ENCODE measurements at places on chromosomes 1 and 21.

- no peak for DNase-seq
These were observed 22.7 kb downstream of the UBASH3A start for GRCh38 chr21:42426424-42426823.

GRCh38 chr21:44556879-44557278 lies 1.7 kb downstream of the KRTAP10-3 start:
- no peak for DNase-seq

GRCh38 chr1:39136638-39137037 lies 67.9 kb upstream of the MACF1 start:
- no peak for DNase-seq

GRCh38 chr1:22705586-22705985 lies 5.1 kb upstream of the EPHB2 start:
- DNase-seq: no peak

GRCh38 chr1:36134505-36135329 lies 9.7 kb upstream of the COL8A2 start:
- no peak for DNase-seq

- DNase-seq: no peak
These were observed 79.8 kb downstream of the WDR4 start for GRCh38 chr21:42799516-42799915.

- DNase-seq: no peak
These were observed 20.1 kb downstream of the NADK start for GRCh38 chr1:1758059-1758621.

DNA sequence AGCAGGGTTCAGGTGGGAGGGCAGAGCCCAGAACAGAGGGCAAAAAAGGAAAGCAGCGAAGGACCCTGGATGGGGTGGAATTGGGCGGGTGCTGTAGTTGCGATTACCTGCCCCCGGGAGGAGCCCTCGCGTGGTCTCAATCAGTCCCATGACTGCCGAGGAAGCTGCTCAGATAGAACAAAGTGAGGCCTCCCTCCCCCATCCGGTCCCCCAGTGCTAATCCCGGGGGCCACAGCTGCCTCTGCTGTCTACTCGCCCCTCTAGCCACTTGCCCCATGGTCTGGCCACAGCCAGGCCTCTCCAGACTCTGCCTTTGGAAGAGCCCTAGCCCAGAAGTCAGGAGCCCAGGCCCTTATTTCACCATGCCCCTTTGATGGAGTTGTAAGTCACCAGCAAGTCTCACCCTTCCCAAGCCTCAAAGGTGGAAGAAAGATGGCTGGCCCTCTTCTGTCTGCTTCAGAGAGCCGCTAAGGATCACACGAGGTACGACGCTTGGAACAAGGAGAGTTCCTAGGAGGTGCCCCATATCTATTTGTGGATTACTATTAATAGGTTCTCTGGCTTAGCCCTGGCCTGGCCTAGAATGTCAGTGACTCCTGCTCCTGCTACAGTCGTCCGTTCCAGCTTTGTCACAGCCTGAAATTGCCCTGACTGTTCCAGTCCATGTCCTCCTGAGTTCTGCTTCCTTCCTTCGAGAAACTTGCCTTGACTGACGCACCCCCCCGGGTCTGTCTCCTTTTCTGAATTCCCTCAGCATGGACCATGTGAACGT lies 16.4 kb downstream of the ECHDC2 start:
- no peak for DNase-seq

- DNase-seq: no peak
These were observed 1.7 kb upstream of the ELOA start for GRCh38 chr1:23741609-23742008.

- no peak for DNase-seq
These were observed 106.4 kb upstream of the MARK1 start for GRCh38 chr1:220421508-220421907.

DNA sequence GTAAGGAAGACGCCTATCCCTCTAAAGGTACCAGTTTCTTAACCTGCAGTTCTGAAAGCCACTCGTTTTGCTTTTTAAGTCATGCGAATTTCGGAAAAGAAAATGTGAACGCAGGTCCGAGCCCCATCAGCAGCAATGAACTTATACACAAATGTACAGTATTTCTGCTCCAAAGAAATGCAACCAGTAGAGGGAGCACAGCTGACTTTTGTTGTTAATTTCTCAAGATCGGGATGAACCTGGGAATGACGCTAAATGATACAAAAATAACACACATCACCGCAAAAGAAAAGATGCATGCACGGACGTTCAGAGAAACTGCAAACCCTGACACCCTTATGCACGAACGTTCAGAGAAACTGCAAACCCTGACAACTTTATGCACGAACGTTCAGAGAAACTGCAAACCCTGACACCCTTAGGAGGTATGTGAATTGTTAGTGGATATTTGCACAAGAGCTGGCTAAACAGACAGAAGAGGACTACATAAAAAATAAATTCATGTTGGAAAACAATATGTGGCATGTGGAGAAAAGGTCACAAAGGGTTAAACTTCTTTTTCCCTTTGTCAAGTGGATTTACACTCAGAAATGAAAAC lies 3.5 kb upstream of the TIAM1 start:
- no peak for DNase-seq

DNA sequence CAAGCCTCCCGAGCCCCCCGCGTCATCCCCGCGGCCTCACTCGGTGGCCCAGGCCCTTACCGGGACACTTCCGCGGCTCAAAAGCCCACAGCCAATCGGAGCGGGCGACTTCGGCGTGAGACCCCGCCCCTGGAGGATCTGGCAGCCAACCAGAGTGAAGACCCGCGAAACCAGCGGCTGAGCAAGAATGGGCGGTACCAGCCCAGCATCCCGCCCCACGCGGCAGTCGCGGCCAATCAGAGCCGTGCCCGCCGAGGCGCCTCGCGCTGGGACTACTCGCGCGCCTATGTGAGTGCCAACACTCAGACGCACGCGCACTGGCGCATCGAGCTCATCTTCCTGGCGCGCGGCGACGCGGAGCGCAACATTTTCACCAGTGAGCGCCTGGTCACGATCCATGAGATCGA lies 22.5 kb downstream of the DISP3 start:
- DNase-seq: no peak

GRCh38 chr1:176705585-176705984 lies 242.6 kb downstream of the PAPPA2 start:
- no peak for DNase-seq

DNA sequence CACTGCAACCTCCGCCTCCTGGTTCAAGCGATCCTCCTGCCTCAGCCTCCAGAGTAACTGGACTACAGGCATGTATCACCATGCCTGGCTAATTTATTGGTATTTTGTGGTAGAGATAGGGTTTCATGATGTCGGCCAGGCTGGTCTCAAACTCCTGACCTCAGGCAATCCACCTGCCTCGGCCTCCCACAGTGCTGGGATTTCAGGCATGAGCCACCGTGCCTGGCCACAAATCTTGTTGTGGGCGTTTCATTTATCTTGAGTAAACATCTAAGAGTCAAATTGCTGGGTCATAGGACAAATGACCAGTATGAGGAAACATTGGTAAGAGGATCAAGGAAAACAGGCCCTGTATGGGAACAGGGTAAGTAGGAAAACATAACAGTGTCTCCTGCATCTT lies 17.9 kb downstream of the TMEM200B start:
- no peak for DNase-seq

- no peak for DNase-seq
These were observed 423.5 kb upstream of the PROX1 start for GRCh38 chr1:213564215-213564659.

DNA sequence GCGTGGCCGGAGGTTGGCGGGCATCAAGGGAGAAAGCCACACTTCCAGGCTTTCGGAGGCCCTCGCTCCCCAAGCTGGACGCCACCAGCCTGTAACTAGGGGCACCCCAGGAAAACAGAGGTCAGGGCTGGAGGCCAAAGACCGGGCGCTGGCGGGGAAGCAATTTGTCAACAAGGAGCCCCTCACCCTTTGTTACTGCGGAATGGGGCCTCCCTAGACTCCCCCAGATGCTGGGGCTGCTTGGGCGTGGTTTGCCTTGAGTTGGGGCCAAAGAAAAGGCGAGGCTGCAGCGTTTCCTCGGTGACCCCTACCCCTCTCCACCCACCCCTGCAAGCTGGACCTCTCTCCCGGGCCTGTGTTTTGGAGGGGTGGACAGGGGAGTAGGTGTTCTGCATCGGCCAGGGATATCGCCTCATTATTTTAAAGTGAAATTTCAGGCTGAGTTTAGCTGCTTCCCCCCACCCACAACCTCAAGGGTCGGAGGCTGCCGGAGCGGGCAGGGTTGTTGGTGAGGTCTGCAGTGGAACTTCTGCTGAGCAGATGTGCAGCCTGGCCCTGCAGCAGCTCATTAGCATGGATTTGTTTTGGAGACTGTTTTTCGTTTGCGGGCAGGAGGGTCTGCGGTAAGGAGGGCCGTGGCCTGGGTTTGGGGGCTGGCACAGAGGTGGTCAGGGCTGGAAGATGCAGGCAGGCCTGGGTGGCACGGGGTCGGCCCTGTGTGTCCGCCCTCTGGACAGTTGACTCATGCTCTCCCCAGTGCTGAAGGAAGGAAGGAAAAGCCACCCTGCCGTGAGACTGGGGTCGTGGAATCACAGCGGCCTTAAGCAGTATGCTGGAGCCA lies 1.5 kb downstream of the NBL1 start:
- DNase-seq: no peak

DNA sequence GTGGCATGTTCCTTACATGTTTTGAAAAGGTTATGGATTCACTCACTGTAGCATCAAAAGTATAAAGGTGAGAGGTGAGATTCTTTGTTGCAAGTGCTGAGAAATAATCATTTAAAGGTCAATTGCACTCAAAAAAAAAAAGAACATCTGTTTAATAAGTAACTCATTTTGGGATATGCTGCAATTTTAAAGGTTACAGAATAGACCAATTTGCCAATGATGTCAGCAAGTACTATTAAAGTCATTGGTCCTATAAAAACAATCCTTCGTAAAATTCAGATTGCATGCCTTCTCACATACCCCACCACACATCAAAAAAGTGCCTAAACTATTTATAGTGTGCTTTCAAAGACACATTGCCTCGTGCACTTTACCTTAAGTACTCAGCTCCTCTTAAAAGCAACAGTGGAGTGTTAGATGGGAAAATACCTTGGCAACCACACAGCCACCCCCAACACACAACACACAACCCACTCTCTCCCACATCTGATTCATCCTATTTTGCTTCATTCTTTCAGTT lies 218.2 kb upstream of the ADGRL2 start:
- no peak for DNase-seq

- DNase-seq: no peak
These were observed 98.2 kb downstream of the PTPN14 start for GRCh38 chr1:214453109-214453722.

- no peak for DNase-seq
These were observed 52.6 kb downstream of the DESI2 start for GRCh38 chr1:244705261-244706234.
